Mucosa of gallbladder (tissue), 1 donor: ENCODE measurements at places on chromosomes 13 and 19. TPM values are rescaled to one million over a fixed set of nuclear protein-coding genes. Genes with fewer than 3 reads are reported as not detected.

Gene TMPRSS9
- total RNA-seq = not detected

DNA sequence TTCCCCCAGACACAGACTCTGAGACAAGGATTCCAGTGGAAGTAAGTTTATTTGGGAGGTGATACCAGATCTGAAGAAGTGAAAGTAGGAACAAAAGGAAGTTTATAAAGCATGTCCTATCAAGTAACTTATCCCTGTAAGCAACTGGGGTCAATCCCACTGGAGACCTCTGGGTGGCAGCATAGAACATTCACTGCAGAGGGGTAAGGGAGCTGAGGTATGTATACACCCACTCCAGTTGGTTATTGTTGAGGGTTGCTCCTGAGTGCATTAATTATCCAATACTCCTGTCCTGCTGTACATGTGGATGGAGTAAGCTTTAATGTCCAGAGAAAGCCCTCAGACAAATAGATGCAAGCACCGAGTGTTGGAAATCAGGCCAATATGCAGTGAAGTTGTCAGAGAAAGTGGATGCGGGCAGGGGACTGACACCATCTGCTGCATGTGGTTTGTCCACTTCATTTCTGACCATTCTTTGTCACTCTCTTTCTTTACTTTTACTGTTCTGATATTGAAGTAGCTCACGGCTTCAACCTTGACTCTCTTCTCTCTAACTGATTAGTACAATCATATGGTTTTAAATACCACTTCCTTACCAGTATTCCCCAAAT is 46.7 kb downstream of the NOTCH3 start:
- DNase-seq = no peak

GRCh38 chr19:30224689-30225606 is 147.2 kb upstream of the ZNF536 start:
- no peak for DNase-seq

DNA sequence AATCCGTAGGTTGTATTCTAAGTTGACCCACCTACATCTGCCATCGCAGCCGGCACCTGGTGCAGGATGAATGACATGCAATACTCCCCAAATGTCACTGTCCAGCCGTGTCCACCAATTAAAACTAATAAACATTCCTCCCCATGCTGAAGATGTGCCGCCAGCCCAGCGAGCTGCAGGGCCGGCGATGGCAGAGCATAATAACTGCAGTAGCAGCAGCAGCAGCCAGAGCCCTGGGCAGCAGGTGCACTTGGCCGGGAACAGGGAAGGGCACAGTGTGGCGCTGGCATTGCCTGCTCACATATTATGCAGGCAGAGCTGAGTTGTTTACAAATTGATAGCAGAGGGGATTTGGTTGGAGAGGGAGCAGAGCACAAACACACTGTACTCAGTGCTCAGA is 754.9 kb downstream of the OLFM4 start:
- DNase-seq = no peak

DNA sequence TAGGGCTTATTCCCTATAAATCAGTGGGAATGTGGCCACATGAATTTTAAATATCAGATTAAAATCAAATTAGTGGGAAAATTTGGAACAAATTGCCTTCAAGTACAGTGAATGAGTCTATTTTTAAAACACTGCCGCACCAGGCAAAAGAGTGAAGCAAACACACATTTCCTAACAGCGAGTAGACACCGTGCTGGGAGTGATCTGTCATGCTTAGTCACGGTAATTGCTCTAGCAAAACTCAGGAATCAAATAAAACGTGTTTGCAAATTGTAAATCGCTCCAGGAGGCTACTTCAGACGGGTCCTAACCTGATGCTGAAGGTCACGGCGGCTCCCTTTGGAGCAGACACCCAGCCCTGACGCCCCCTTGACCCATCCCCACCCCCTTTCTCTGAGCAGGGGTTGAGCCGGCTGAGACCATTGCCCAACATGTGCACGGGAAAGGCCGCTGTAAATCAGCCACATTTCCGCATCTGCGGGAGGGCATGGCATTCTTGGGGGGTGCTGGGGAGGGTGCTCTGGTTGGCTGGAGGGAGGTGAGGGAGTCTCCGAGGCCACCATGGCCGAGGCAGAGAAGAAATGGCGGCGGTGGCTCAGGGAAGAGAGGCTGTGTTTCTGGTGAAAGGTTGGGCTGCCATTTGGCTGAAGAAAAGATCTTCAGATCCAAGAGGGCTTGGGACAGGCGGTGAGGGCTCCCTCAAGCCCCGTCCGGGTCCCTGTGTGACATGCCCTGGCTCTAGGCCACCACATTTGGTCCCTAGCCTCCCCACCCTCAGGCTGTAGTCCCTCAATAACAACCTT is 8.9 kb downstream of the CEBPA start:
- no peak for DNase-seq
